Spinal cord (tissue), 10 donors: ENCODE measurements at places on chromosomes 6 and 20. TPM values are rescaled to one million over a fixed set of nuclear protein-coding genes. Genes with fewer than 3 reads are reported as not detected.

Gene SCUBE3
- 8.2 TPM for polyA plus RNA-seq

Gene ZSCAN23
- 7.2 TPM for polyA plus RNA-seq

Gene WFDC5
- 0.57 TPM for polyA plus RNA-seq

Gene ZBTB22
- polyA plus RNA-seq, result 25.4 TPM

Gene DSP
- 8.4 TPM for polyA plus RNA-seq
